ENCODE measurements at places on chromosomes 11 and 22.

DNA sequence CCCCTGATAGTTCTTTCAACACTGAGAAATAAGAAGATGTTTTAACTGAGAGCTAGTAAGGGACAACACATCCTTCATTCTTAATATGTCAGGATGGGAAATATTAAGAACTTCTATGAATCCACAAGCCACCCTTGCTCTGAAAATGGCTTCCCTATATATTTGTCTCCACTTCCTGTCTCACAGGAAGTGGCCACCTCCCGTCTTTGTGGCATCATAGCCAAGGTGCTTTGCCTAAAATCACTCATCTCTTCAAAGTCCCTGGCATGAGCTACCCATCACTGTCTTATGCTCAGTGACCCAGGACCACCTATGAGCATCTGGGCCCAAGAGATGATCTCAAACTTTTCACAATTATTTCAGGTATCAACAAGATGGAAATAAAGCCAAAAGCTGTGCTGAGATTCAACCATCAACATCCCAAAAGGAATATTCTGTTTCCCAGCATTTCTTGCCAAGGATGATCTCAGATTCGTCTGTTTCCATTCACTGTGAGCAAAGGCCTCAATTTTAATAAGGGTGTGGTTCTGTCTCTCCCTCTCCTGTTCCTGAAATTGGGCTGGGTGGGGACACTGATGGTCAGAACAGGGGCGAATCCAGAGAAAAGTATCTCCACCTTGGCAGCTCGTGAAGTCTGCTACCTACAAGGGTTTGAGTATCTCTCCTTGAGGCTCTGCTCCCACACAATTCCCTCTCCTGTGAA, 493.9 kb downstream of the MN1 start:
- no peak for DNase-seq

GRCh38 chr11:13260201-13260962, 17.2 kb upstream of the BMAL1 start:
- peak; percentile 50 for DNase-seq

DNA sequence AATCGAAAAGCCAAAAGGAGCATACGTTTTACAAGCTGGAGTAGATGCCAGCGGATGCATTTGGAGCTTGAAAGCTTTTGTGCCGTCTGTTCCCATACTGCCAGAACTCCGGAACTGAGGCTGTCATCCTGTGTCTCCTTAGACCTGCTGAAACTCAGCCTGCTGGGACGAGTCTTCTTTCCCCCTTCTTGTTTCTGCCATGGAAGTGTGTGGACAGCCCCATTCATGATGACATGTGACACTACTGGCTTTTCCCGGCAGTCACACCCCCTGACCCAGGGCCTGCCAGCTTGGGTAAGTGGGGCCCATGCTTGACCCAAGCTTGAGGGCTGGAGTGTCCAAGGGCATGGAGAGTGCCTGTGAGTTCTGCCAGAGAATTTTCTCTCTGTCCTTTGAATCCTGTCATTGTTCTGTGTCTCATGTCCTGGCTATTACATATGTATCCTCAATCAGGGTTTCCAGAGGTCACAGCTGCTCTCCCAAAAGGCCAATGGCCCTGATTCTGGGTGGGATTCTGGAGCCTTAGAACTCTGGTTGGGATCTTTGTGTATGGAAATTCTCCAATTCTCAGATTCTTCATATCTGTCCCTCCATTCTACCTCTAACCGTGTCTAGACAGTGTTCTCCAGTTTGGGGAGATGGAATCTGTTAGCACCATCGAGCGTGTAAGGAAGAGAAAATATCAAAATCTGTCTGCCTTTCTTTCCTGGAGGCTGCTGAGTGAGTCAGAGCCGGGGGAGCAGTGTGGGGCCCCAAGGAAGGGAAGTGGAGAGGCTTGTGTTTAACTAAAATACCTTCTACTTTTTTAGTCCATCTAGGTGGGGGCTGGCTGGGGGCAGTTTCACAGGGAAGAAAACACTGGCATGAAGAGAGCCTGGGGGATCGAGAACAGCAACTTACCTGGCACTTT, 73.2 kb downstream of the KIAA1671 start:
- DNase-seq, result no peak

DNA sequence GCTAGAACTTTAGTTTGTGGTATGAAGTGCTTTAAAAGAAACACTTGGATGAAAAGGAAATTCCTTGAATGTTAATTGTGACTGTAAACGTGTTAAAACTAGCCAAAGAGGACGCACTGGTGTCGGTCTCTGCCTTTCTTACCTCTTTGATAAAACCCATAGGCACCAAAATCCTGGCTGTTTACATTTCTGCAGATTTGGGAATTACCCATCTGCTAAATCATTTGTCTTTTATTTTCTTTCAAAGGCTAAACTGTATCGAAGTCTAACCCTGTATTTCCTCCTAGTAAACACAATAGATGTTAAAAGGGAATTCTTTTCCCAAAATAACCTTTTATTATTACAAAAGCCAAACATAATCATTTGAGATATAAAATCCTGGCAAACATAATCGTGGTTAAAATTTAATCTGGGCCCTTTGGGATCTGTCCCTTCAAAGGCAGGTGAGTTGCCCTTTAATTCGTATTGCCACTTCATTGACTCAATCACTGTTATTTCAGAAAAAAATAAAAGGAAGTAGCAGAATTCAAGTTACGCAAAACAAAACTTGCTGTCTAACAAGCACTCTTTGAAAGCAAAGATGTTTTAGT, 2.4 kb downstream of the RASSF10 start:
- DNase-seq, result no peak

DNA sequence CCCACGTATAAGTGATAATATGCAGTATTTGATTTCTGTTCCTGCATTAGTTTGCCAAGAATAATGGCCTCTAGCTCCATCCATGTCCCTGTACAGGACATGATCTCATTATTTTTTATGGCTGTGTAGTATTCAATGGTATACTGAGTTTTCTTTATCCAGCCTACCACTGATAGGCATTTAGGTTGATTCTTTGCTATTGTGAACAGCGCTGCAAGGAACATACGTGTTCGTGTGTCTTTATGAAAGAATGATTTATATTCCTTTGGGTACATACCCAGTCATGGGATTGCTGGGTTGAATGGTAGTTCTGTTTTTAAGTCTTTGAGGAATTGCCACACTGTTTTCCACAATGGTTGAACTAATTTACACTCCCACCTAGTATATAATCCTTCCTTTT, 1.5 kb upstream of the FAM111A start:
- DNase-seq, result no peak

DNA sequence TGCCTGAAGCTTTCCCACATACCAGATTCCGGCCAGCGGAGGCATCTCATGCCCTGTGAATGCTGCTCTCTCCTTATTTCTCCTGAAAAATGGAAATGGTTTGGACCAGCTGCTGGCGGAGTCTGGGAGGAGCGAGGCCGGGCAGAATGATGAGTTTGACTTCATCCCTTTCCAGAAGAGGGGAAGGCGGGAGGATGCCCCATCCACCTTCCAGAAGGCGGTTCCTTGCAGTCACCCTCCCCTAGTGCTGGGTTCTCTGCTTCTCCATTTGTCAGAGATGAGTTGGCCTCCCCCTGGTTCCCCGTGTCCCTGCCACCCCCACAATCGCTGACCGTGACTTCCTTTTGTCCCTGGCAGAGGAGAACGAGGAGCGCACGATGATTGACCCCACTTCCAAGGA, 75.6 kb downstream of the PARVB start:
- no peak for DNase-seq

- DNase-seq, result no peak
Measured at GRCh38 chr11:20248871-20249270, 88.6 kb upstream of the DBX1 start.

- DNase-seq, result no peak
Measured at GRCh38 chr22:26860301-26860700, 202.9 kb downstream of the MIAT start.

DNA sequence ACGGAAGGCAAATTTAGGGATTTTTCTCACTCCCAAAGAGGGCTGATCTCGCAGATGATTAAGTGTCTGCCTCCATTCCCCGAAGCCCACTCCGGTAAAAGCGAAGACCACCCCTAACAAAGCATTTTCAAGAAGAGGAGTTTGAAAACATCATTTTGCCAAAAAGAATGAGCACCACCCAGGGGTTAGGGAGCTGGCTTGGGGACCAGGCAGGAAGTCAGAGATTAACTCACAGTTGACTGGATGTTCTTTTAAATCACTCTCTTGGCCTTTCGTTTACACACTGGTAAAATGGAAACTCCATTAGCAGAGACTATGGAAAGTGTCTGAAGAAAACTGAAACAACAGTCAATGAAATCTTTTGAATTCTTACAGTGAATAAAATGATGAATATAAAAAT, 7.9 kb upstream of the TRIM44 start:
- DNase-seq, result no peak

DNA sequence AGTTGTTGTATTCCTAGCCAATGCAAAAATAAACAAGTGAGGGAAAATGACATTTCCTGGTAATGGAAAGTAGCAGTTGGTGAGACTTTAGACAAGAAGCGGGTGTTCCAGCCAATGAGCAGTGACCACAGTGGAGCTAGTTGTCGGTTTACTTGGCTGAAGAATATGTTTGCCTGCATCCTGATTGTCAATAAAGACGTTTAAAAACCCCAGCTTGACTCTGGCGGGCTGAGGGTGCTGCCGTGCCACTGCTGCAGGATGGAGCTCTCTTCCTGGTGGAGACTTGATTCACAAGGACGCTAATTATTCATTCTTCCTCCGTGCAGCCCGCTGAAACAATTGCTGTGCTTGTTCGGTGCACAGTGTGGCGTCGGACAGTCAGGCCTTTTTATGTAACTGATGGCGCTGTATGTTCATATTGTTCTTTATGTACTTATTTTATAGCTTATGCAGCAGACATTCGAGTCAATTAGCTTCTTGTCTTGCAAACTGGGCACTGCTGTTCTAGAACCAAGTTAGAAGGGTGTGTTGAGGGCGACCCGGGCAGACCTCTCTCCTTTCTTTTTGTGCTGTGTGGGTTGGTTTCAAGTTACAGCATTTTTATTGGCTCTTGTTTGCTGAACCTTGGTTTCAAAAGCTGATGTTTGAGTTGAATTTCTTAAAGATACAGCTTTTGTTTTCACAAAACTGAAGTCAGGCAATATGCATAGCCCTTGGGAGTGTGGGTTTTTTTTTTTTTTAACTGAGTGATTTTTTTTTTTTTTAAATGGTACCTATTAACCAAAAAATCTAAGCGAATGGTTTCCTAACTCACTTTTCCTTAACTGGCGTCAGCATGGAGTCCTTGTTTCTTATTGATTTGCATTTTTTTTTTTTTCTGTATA, 153.9 kb downstream of the TEAD1 start:
- peak; percentile 66 for DNase-seq

- DNase-seq, result no peak
Measured at GRCh38 chr11:94664346-94664745, 97.2 kb downstream of the PIWIL4 start.

- no peak for DNase-seq
Measured at GRCh38 chr22:38965614-38966379, 8.4 kb downstream of the APOBEC3A start.

DNA sequence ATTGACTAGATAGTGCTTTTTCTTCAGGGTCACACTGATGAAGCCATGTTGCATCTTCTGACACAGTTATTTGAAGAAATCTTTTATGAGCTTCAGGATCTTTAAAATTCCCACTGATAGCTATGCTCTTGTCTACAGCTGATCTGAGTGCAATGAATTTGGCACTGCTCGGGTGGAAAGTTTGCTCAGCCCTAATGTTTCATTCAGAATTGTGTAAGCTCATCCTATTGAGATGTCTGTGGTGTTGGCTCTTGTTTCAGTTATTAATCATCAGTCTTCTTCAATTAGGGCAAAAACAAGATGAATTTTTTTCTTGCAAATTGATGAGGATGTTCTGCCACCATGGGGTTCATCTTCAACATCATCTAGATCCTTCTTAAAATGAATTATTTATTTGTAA, 1387.0 kb upstream of the RAG2 start:
- DNase-seq, result no peak

DNA sequence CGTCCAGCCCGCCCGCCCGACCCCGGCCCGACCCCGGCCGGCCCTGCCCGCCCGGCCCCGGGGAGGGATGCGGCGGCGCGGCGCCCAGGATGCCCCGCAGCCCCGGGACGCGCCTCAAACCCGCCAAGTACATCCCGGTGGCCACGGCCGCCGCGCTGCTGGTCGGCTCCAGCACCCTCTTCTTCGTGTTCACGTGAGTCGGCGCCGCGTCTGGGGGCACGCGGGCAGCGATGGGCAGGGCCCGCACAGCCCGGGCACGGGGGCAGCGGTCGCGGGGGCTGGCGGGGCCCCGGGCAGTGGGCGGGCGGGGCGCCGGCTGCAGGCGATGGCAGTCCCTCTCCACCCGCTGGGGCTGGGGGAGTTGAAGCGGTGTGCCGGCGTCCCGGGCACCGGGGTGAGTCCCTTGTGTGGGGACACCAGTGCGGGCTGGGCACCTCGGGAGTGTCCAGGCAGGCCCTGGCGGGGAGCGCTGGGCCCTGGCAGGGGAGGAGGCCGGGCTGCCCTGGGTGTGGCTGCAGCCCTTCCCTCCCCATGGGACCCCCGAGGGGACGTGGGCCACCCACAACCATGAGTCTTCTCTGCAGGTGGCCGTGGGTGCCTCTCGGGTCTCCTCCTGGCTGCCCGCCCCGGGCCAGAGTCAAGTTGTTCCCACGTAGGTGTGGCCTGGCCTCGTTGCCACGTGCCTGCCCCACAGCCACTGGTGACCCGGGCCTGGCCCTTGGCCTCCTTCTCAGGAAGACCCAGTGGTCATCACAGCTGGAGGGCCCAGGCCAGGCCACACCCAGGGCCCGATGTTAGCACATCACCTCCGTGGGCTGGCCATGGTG, 468 bp downstream of the ZDHHC8 start:
- no peak for DNase-seq

- DNase-seq, result no peak
Measured at GRCh38 chr11:61115498-61116224, 13.4 kb downstream of the CD5 start.

DNA sequence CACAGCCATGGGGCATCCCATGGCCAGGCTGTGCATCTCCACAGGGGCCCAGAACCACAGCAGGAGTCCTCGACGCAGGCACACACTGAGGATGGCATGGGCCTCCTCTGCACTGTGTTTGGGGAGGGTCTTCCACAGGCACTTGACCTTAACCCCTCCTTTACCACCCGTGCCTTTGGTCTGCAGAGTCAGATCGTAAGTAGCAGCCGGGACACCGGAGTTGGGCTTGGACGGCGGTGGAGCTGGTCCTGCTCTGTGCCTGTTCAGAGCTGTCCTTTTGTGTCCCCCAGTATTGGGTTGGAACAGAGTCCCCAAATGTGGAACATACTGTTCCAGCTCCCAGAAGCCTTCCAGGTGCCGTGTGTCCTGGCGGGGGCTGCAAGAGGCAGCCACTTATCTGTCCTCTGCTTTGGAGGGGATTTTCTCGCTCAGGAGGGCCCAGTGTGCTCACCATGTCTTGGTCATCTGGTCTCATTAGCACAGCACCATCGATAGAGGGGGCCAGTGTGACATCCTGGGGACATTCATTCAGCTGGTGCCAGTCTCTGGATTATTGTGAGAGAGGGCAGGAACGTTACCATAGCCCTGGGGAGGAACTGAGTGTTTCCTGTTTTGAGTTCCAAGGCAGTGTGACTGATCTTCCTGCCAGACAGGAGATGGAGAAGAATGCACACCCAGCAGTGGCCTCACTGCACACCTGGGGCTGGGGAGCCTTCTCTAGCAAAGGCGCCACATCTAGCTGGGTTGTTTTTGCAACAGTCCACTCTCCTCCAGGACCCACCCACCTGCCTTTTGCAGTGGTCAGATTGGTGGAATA, 12.4 kb downstream of the CRELD2 start:
- peak; percentile 59 for DNase-seq

Measured in SK-N-DZ (cell line).